ENCODE measurements at places on chromosomes 7 and 10.
A peak's percentile ranks its signal among the peaks of the same experiment; 100 is the strongest.

GRCh38 chr10:43891241-43891640 is 242.6 kb upstream of the ZNF32 start:
- no peak for DNase-seq

GRCh38 chr7:48301201-48301600 is 129.9 kb downstream of the ABCA13 start:
- DNase-seq, result no peak

- no peak for DNase-seq
These were observed 101.2 kb downstream of the CRPPA start for GRCh38 chr7:16320099-16320660.

- DNase-seq, result no peak
These were observed 165.8 kb downstream of the SRPK2 start for GRCh38 chr7:105222953-105223352.

- no peak for DNase-seq
These were observed 59.6 kb downstream of the HDAC9 start for GRCh38 chr7:18555120-18555519.

- no peak for DNase-seq
These were observed 1172.9 kb upstream of the AUTS2 start for GRCh38 chr7:68425377-68425776.

DNA sequence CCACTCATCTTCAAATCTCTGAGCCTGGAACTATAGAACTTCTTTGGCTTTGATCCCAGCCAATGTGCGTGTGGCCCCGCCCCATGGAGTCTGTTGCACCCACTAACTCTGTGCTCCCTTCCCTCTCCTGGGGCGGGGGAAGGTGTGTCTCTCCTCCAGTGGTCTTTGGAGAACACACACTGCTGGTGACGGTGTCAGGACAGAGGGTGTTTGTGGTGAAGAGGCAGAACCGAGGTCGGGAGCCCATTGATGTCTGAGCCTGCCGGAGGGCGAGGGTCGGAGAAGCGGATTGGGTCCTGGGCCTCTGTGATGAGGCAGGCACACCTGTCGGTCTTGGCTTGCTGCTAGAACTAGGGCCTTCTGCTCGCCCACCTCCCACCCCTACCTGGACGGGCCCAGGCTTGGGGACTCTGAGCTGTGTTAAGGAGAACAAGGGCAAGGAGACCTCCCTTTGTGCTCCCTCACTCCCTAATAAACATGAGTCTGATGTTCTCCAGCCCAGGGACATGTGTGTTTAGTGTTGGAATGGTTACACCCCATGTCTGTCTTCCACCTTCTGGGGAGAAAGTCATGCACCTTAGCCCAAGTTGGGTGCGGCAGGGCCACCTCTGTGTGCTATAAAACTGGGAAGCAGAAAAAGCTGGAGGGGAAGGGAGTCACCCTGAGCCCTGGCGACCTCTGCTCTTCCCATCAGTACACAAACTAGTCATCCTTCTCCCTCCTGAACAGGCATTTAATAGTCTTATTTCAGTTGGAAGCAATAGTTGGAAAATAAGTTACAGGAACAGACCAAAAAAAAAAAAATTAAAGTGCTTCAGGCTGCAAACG is 4.6 kb downstream of the TRAPPC14 start:
- no peak for DNase-seq

GRCh38 chr7:87608431-87608830 is 7.7 kb upstream of the ABCB1 start:
- DNase-seq, result no peak

GRCh38 chr10:67978749-67979148 is 94.3 kb downstream of the SIRT1 start:
- no peak for DNase-seq

GRCh38 chr7:129989466-129989865 is 36.7 kb upstream of the UBE2H start:
- no peak for DNase-seq

- no peak for DNase-seq
These were observed 104.1 kb upstream of the AFAP1L2 start for GRCh38 chr10:114508376-114508775.

- DNase-seq, result no peak
These were observed 479.3 kb upstream of the KLF6 start for GRCh38 chr10:4264209-4264865.

GRCh38 chr7:84998665-84999064 is 188.2 kb downstream of the SEMA3D start:
- DNase-seq, result no peak

GRCh38 chr7:64854969-64855368 is 48.1 kb upstream of the ZNF273 start:
- no peak for DNase-seq

GRCh38 chr10:73413108-73413527 is 740 bp downstream of the ANXA7 start:
- DNase-seq, result peak; percentile 74

- DNase-seq, result no peak
These were observed 14.5 kb downstream of the CTTNBP2 start for GRCh38 chr7:117858712-117859111.

Measured in LNCaP clone FGC (cell line).